Choroid plexus epithelial cell (primary cell): ENCODE measurements at places on chromosomes 4 and X.

DNA sequence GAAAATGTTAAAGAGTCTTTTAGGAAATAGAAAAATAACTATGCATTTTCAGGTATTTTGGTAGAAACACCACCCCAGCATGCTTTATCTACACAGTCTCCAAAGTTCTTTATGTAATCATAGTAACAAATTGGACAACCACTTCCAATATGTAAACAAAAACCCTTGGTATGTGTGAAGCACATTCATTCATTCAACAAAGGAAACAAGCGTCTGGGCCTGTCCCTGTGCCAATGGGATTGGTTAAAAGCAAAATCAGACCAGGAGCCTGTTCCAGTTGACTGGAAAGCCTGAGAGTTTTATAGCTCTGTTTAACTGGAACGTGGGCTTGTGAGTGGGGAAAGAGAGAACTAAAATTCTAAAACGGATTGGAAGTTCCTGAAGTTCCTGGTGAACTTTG lies 41.3 kb upstream of the TENM3 start:
- no peak for DNase-seq

DNA sequence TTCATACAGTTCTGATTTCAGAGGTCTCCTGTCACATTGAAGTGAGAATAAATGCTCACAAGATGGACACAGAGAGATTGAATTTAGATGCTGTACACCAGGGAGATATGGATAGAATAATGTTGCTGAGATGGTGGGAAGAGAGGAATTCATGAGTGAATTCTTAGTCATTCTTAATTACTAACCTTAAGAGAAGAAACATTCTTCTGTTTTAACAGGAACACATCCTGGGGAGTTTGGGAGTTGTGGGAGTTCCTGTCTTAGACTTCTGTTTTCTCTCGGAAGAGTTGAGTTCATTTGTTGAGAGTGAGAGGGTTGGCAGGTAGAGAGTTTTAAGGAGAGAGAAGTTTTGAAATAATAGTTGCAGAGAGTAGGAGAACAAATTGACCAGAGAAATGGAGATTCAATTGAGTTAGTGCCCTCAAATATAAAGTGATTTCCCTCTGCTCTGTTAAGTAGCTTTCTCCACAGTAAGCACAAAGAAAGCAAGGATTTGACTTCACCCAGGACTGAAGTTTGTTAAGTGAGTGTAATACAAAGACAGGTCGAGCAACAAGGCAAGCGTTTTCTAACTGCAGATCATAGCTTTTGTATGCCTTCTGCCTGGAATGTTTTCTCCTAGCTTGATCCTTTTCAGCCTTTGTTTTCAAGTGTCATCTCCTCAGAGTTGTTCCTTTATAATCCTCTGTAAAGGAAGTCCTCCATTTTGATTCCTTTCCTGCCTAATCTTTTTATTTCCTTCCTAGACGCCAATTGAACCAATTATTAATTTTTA lies 205.9 kb downstream of the RAPGEF2 start:
- DNase-seq, result peak; percentile 35

DNA sequence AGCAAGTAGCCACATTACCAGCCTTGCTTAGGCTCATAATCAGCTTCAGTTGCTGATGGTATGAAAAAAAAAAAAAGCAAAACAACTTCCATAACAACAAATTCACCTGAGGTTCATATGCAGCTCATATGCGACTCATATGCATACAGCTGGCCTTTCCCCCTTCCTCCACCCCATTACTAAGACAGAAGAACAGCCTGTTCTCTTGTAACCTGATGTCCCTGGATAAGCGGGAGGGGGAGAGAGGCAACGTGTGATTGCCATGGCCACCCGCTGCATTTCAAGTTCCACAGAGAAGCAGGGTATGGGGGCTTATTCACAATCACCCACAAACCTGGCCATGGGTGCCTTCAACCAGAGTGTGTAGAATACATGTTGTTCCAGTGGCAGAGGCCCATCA lies 95.1 kb upstream of the DGKK start:
- no peak for DNase-seq

- DNase-seq, result peak; percentile 95
Measured at GRCh38 chrX:136176399-136176825, 29.1 kb downstream of the FHL1 start.

DNA sequence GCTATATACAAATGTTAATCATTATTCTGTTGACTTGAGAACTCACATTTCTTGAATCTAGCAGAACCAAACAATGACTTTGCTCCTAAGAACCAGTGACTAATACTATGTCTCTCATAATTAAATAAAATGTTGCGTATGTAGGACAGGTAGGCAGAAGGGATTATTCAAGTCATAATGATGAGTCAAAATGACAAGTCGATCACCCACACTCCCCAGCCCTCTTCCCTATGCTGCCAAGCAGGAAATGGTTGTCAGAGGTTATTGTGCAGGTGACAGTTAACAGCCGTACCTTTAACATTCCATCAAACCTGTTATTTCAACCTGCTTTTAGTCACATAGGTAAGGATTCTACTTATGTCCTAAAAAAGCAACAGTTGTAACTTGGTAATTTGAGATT lies 22.0 kb upstream of the STK26 start:
- no peak for DNase-seq
